ENCODE measurements at places on chromosomes 2 and 18.

DNA sequence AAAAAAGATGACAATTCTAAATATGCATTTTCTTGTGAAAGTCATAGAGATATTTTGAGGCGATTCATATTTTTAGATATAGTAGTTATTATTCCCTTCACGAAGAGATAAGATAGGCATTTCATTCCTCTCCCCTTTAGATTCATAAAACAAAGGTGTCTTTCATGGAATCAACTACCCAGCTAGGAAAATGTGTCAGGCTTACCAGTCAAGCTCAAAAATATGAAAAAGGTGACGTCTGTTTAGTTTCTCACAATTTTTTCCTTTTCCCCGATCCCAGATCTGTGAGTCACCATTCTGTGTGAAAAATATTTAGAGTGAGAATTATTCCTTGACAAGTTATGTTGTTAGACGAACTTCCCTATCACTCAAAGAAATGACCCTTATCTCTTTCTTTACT lies 95.4 kb upstream of the FN1 start:
- no peak for DNase-seq

GRCh38 chr2:239561446-239562001 lies 160.7 kb upstream of the HDAC4 start:
- no peak for DNase-seq

DNA sequence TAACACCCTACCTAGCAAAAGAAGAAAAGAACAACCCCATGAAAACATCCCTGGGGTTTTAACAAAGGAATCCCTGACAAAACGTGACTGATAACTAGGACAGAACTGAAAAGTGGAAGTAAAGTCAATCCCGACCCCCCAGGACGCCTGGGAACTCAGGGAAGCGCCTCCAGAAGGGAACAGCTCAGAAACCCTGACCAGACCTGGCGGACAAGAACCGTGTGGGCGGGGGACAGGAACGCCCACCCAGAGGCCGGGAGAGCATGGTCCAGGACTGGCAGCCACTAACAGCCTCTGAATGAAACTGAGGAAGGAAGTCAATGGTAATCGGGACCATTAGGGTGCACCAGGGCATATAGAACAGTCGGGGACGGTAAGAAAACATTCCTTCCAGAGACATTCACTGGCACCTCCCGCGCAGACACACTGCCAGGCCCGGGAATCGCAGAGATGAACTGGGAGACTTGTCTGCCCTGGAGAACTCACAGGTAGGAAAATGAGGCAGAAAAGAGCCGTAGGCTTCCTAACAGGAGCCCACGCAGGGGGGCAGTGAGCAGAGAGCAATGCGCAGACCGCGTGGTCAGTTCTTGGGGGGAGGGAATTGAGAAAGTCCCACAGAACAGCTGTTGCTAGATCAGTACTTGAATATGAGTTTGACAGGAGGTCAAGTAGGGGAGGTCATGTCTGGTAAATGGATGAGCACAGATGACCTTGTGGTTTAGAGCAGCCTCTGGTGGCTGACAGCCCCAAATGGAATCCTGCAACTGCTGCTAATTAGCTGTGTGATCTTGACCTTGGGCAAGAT lies 1.3 kb upstream of the TBC1D8 start:
- peak; percentile 13 for DNase-seq

GRCh38 chr2:109447251-109447661 lies 166.5 kb downstream of the SEPTIN10 start:
- no peak for DNase-seq

- peak; percentile 9 for DNase-seq
Observed at GRCh38 chr18:62325806-62326645, 916 bp downstream of the TNFRSF11A start.

DNA sequence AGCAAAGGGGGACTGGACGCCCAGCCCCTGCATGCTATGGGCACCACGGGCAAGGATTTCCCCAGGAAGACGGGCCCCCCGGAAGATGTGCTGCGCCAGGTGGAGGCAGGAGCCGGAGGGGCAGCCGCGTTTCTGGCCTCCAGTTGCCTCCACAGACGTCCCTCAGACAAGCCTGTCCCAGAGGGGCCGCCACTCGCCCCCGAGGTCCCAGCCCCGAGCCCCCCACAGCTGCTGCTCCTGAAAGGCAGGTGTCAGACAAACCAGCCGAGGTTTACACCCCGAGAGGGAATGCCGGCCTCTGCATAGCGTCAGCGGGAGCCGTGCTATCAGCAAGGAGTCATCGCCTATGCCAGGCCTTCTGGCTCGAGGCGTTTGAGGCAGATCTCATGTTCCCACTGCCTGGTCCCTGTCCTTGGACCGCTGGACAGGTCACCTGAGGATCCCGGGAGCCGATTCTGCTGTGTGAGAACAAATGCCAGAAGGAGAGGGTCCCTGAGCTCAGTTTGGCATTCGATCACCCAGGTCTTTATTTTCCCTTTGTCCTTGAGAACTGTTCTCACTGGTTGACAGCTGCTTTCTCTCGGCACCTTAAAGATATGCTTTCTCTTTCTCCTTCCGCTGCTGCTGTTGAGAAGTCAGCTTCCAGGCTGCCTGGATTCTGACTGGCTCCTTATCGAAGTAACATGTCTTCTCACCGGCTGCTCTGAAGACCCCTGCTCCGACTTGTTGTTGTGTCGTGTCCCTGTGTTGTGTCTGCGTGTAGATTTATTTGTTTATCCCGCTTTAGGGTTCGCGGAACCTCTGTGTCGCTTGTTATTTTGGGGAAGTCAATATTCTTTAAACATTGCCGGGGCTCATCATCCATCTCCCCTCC lies 20.6 kb downstream of the CROCC2 start:
- no peak for DNase-seq

GRCh38 chr18:33532978-33533377 lies 45.0 kb upstream of the ASXL3 start:
- DNase-seq, result no peak

- DNase-seq, result no peak
Observed at GRCh38 chr2:169853041-169853668, 25.9 kb downstream of the UBR3 start.

DNA sequence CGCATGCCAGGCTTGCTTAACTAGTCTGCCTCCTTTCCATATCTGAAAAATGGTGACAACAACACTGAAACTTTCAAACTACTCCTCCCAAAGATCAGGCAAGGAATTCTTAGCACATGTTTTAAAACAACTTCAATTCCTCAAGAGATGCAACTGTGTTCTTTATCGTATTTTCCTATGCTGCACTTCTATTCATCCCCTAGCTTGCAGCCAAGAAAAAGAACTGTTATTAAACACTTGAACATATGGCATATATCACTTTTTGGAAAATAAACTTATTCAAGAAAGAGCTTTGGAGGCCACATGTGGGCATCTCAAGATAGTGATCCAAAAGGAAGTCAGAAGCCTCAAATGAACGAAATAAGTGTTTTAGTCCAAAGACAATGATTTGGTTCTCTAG lies 75.6 kb upstream of the STAM2 start:
- DNase-seq, result no peak

GRCh38 chr18:38940863-38941531 lies 1375.4 kb upstream of the CELF4 start:
- peak; percentile 63 for DNase-seq

- DNase-seq, result peak; percentile 75
Observed at GRCh38 chr2:9752441-9753275, 90.6 kb upstream of the TAF1B start.

DNA sequence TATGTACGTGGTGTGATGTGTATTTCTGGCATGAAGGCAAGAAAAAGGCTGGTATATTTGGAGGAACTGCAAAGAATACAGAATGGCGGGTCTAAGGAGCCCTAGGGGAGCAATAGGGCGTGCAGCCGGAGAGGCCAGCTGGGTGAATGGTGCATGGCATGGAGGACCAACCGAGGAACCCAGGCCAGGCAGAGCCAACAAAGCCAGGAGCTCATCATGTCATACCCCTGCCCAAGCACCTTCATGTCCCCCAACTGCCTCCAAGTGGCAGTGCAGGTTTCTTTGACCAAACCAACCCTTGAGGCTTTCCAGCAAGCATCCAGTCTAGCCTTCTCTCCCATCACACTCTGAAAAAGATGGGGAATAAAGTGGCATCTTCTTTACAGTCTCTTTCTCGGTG lies 8.9 kb upstream of the KCNK3 start:
- no peak for DNase-seq

DNA sequence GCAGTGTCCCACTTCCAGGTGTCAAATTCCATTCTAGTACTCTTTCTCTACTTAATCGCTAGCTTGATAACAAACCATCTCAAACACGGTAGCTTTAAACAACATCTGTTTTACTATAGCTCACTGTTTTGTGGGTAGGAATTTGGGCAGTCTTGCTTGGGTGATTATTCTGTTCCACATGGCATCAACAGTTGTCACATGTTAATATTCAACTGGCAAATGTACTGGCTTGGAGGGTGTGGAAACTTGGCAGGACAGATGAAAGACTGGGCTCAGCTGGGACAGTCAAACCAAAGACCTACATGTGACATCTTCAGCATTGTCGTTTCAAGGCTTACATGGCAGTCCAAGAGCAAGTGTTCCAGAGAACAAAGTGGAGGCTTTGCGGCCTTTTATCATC lies 241.8 kb downstream of the PTH2R start:
- no peak for DNase-seq

DNA sequence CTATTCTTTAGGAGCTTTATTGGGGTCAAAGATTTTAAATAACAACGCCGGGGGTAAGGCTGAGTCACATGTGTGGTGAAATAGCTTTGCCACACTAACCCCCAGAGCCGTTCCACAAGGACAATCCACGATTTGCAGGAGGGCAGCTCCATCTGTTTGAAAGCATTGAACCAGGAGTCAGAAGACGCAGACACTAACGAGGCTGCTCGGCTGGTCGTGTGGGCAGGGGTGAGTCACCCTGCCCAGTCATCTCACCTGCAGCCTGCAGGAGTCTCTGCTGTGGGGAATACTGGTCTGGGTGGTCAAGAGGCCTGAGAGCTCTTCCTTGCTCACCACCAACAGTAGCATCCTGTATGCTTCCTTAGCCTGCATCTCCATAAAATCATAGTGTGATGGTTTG lies 149.2 kb upstream of the NCK2 start:
- peak; percentile 18 for DNase-seq

GRCh38 chr2:229835596-229836283 lies 86.1 kb downstream of the TRIP12 start:
- DNase-seq, result no peak

DNA sequence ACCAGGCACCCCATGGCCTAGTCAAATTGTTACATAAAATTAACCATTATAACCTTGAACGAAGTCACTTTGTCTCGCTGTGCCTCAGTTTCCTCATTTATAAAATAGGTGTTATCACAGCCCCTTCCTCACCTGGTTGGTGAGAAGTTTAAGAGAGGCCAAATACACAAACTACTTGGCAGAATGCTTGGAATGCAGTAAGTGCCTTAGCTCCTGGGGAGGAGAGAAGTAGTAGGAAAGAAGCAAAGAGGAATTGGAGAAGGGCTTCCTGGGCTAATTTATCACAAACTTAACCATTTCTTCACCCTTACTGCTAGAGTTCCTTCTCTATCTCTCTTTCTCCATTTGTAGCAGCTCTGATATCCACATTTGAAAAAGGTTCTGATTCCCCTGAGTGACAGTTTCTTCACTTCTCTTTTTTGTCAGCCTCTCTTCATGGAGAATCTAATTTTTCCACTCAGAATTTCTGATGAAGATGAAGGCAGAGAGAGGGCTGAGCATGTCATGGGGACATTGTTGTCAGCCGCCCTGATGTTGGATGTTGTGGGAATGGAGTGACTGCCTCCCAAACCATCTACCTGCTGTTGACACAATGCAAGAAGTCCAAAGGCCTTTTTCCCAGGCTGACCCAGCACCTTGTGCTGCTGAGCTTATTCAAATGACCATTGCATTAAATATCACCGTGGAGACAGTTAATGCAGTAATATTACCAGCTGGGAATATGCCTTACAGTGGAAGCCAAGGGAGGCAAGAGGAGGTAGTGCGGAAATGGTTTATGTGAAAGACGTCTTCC lies 60.4 kb downstream of the BOD1L2 start:
- no peak for DNase-seq

DNA sequence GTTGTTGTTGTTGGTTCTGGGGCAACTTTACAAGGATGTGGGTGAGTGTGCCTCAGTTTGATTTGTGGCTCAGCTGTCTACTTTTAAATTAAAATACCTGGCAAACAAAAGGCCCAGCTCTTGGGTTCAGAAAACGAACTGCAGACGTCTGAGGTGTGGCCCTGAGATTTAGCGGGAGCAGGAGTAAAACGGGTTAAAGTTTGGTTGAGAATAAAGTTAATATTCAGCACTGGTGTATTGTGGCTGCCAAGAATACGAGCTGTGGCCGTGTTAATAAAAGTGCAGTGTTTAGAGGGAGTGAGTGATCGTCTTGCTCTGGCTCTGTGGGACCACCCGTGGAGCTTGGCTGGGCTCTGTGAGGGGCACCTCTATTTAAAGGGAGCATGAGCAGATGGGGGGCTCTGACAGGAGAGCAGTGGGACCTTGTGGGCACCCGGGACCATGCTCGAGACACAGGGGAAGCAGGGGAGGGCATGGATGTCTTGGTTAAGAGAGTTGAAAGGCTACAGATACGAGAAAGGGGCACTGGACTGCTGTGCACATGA lies 80.3 kb downstream of the VAPA start:
- no peak for DNase-seq

- no peak for DNase-seq
Observed at GRCh38 chr2:38937548-38937947, 47.9 kb downstream of the ARHGEF33 start.

DNA sequence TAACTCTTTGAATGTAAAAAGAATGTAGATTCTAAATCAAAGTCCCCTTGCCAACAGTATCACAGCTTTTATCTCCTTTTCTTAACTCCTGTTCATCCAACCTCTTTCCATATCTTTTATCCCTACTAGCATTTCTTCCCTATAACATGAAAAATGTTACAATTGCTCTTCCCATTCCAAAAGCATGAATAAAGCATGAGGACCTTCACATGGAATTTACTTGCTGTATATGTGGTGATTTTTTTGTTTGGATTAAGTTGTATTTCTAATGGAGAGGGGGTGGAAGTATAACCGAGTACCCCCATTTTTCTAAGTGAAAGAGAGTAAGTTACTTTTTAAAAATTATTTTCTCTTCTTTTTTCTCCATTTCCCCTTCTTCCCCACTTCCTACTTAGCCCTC lies 94.9 kb upstream of the RBBP8 start:
- DNase-seq, result no peak

GRCh38 chr2:128605931-128606330 lies 287.3 kb upstream of the HS6ST1 start:
- DNase-seq, result no peak

DNA sequence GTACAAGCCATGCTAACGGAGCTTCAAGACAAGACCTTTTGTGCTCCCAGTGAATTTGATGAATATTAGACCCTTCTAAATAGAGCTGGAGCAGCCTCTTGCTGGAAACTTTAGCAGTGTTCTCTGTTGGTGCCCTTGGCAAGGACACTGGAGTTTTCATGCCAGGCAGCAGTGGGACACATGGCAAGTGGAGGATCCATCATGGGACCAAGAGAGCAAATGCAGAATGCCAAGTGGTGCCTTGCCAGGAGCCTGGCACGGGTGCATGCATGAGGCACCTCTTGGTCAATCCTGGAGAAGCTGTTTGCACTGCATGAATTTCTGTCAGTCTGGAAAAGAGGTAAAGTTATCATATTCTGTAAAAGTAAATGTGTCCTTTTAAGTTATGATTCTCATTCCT lies 59.1 kb downstream of the NETO1 start:
- DNase-seq, result no peak
